ENCODE measurements at places on chromosomes 6 and 20. TPM values are rescaled to one million over a fixed set of nuclear protein-coding genes. Genes with fewer than 3 reads are reported as not detected.

Gene CRISP2
- total RNA-seq: not detected

Gene PRDM13
- not detected for total RNA-seq

Gene TAF8
- total RNA-seq: 16.2 TPM

Gene RIPOR3
- total RNA-seq: 1.6 TPM

Gene SEL1L2
- total RNA-seq: not detected

Gene VGLL2
- total RNA-seq: not detected

Gene ARHGAP18
- total RNA-seq: 7.2 TPM

Gene CCN6
- not detected for total RNA-seq

Gene CNKSR3
- total RNA-seq: 6.5 TPM

Gene BPIFB4
- total RNA-seq: not detected

Gene DOK5
- total RNA-seq: not detected

Gene MAVS
- total RNA-seq: 34.2 TPM

Gene CPXM1
- not detected for total RNA-seq

Gene LRRC73
- total RNA-seq: 0.34 TPM

Gene TSHZ2
- total RNA-seq: 1.0 TPM

Gene NRN1
- not detected for total RNA-seq

Gene DBNDD2
- 15.4 TPM for total RNA-seq

Gene FAM110A
- 7.9 TPM for total RNA-seq

Gene ZNF831
- not detected for total RNA-seq

Gene CASS4
- 0.64 TPM for total RNA-seq

Gene IBTK
- total RNA-seq: 154 TPM

Gene CCM2L
- not detected for total RNA-seq

Gene CLVS2
- total RNA-seq: not detected

Gene AGPAT4
- total RNA-seq: 4.1 TPM

Gene RWDD1
- total RNA-seq: 24.9 TPM

Gene EPPIN
- total RNA-seq: not detected
